Testis (tissue), 5 donors: ENCODE measurements at places on chromosomes 16 and 17. TPM values are rescaled to one million over a fixed set of nuclear protein-coding genes. Genes with fewer than 3 reads are reported as not detected.
A peak's percentile ranks its signal among the peaks of the same experiment; 100 is the strongest.

- no peak within 1 kb of the TSS for H3K4me3 ChIP-seq
- H3K36me3 ChIP-seq, result no peaks in the 10 kb centered on the region
- DNase-seq, result no peak
- no peak within 1 kb of the TSS for H3K27ac ChIP-seq
Measured at GRCh38 chr16:71526111-71526631, at the start of gene CHST4. Gene CHST4, plus strand, starts transcription at chr16:71526426. Its CDS starts 10,252 bp downstream, at chr16:71536678.

- no peaks in the 10 kb centered on the region for H3K27me3 ChIP-seq
- no peaks in the 10 kb centered on the region for H3K36me3 ChIP-seq
- H3K4me3 ChIP-seq, result no peak overlapping the region
- no peak for DNase-seq
- no peak overlapping the region for H3K27ac ChIP-seq
Measured at GRCh38 chr17:4576161-4576558, 8.2 kb upstream of the SMTNL2 start.

GRCh38 chr17:28550858-28551257 lies 1.6 kb downstream of the UNC119 start:
- H3K27me3 ChIP-seq, result no peaks in the 10 kb centered on the region
- H3K4me1 ChIP-seq, result peaks cover 17% of the 10 kb centered on the region
- H3K27ac ChIP-seq, result no peak overlapping the region
- H3K4me3 ChIP-seq, result no peak overlapping the region
- DNase-seq, result no peak

DNA sequence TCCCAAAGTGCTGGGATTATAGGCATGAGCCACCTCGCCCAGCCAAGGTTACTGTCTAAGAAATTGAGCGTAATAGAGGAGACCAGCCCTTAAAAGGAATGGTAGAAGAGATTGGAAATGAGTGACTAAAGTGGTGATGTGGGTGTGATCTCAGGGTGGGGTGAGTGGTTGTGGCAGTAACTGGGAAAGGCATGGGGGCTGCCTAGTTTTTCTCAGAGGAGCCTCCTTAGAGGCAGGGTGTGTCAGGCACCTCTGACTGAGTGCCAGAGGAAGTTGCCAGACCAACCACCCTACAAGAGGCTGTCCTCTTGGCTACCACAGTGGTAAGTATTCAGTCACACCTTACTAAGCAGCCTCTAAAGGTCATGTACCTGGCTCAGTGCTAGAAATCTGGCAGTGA lies 8.9 kb downstream of the DUS2 start:
- H3K27ac ChIP-seq, result no peak overlapping the region
- no peaks in the 10 kb centered on the region for H3K36me3 ChIP-seq
- no peak for DNase-seq
- H3K27me3 ChIP-seq, result no peaks in the 10 kb centered on the region
- no peak overlapping the region for H3K4me3 ChIP-seq
- no peaks in the 10 kb centered on the region for H3K4me1 ChIP-seq

DNA sequence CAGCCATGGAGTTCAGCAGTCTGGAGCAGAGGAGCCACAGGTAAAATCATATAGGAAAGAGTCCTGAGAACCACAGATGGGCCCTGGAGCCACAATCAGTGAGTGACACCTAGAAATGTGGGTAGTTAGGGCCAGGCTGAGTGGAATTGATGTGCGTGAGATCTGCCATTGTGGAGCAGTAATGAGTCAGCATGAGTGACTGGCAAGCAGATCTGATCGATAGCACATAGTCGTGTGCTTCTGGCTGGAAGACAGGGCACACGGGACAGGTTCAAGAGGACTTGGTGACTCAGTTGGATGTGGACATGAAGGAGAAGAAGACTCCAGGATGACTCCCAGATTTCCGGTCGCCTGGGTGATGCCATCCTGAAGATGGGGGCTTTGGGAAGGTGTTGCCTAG lies 12.3 kb downstream of the ADORA2B start:
- H3K4me3 ChIP-seq, result no peak overlapping the region
- DNase-seq, result no peak
- H3K36me3 ChIP-seq, result no peaks in the 10 kb centered on the region
- H3K4me1 ChIP-seq, result no peaks in the 10 kb centered on the region
- H3K27ac ChIP-seq, result no peak overlapping the region

- no peak overlapping the region for H3K4me3 ChIP-seq
- no peaks in the 10 kb centered on the region for H3K27me3 ChIP-seq
- H3K36me3 ChIP-seq, result no peaks in the 10 kb centered on the region
- peaks cover 4% of the 10 kb centered on the region for H3K4me1 ChIP-seq
Measured at GRCh38 chr17:77613627-77614026, 344.9 kb upstream of the TNRC6C start.

GRCh38 chr17:46082257-46082656 lies 83.2 kb downstream of the STH start:
- no peaks in the 10 kb centered on the region for H3K4me1 ChIP-seq
- DNase-seq, result no peak
- no peak overlapping the region for H3K4me3 ChIP-seq

DNA sequence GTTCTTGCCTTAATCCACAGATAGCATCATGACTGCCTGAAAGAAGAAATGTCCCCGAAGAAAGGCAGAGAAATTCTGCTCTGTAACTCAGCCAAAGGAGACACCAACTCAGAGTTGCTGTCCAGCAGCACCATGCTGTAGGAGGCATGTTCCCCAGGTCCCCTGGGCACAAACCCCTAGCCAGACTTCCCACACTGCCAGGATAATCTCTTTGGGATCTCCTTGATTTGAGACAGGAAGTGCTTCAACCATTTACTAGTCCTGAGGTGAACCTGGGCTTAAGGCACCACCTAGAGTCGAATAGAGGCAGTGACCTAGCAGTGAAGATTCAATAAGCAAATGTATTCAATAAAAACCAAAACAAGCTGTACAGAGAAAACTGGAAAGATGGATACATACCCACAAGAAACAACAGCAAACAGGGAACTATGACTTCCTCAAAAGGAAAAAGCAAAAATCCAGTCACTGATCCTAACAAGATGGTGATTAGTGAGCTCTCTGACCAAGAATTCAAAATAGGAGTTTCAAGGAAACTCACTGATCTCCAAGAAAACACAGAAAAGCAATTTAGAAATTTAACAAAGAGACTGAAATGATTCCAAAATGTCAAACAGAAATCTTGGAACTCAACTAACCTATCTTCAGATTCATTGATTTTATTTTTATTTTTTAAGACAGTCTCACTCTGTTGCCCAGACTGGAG lies 5.7 kb downstream of the OR4D2 start:
- no peaks in the 10 kb centered on the region for H3K27me3 ChIP-seq
- H3K4me1 ChIP-seq, result no peaks in the 10 kb centered on the region
- DNase-seq, result no peak
- no peak overlapping the region for H3K27ac ChIP-seq

- peak overlapping the region; percentile 83 for H3K27ac ChIP-seq
- peaks cover 26% of the 10 kb centered on the region for H3K4me1 ChIP-seq
- H3K27me3 ChIP-seq, result no peaks in the 10 kb centered on the region
- DNase-seq, result no peak
- no peaks in the 10 kb centered on the region for H3K36me3 ChIP-seq
- H3K4me3 ChIP-seq, result no peak overlapping the region
Measured at GRCh38 chr17:45091778-45092425, 30.8 kb downstream of the NMT1 start.

GRCh38 chr17:2690165-2691068 lies 21.1 kb downstream of the CLUH start:
- no peak overlapping the region for H3K27ac ChIP-seq
- peak; percentile 16 for DNase-seq
- no peak overlapping the region for H3K4me3 ChIP-seq
- H3K4me1 ChIP-seq, result peaks cover 13% of the 10 kb centered on the region

GRCh38 chr17:78707016-78707415 lies 75.1 kb downstream of the CYTH1 start:
- no peaks in the 10 kb centered on the region for H3K27me3 ChIP-seq
- no peak overlapping the region for H3K4me3 ChIP-seq
- no peak overlapping the region for H3K27ac ChIP-seq
- peaks cover 4% of the 10 kb centered on the region for H3K4me1 ChIP-seq
- no peaks in the 10 kb centered on the region for H3K36me3 ChIP-seq

DNA sequence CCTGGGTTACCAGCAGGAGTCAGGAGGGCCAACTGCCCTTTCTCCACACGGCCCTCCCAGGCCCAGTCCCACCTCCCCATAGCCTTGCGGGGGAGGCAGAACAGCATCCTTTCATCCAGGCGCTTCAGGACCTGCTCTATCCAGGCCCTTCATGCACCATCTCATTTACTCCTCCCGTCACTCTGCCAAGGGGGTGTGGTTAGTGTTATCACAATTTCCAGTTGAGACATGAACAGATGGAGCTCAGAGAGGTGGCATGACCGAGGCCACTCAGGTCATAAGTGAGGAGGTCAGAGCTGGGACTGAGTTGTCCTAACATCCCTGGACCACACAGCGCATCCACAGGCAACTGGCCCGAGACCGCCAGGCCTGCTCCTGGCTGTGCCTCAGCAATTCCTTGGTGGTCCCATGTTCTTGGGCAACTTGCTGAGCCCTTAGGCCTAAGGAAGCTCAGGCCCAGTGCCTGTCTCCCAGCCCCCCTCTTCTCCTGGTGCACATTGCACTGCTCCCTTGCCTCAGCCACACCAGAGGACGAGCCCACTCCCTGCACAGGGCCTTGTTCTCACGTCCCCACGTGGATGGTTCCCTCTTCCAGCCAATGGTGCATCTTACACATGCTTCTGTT lies 23.8 kb downstream of the C17orf100 start:
- no peaks in the 10 kb centered on the region for H3K36me3 ChIP-seq
- H3K4me1 ChIP-seq, result no peaks in the 10 kb centered on the region
- H3K4me3 ChIP-seq, result no peak overlapping the region
- H3K27me3 ChIP-seq, result no peaks in the 10 kb centered on the region

DNA sequence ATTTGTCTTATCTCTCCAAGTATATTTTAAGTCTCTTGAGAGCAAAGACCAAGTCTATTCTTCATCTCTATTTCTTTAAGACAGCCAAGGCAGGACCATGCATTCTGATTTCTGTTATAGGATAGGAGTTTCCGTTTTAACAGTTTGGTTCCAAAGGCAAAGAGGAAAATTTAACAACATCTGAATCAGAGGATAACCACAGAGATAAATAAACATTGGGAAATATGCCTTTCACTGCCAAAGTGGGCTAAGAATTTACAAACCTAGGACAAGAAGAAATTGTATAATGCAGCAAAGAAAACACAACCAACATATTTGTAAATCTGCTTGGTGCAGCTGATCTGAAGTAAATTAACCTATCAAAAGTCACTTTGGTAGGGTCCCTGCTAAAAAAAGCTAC lies 37.7 kb downstream of the USP32 start:
- no peaks in the 10 kb centered on the region for H3K36me3 ChIP-seq
- no peaks in the 10 kb centered on the region for H3K27me3 ChIP-seq
- H3K4me1 ChIP-seq, result no peaks in the 10 kb centered on the region
- H3K27ac ChIP-seq, result no peak overlapping the region
- no peak for DNase-seq
- H3K4me3 ChIP-seq, result no peak overlapping the region

DNA sequence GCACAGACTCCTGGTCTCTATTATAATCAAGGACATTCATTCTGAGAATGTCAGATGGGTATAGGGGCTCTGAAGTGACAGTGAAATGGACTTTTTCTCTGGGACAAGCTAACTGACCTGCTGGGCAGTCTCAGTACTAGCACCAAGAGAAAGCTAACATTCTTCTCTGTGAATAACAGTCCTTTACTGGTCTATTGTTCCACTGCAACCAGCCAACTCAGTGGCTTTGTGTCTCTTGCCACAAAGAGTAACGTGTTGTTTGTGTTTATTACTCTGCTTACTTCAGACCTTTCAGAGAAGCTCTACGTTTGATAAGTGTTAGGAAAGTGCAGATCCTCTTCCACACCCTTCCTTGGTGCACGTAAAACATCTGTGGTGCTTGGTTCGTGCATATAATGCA lies 61.5 kb upstream of the BCAR1 start:
- no peaks in the 10 kb centered on the region for H3K27me3 ChIP-seq
- peaks cover 12% of the 10 kb centered on the region for H3K4me1 ChIP-seq
- no peak overlapping the region for H3K27ac ChIP-seq
- no peaks in the 10 kb centered on the region for H3K36me3 ChIP-seq
- no peak overlapping the region for H3K4me3 ChIP-seq
- no peak for DNase-seq

GRCh38 chr17:57911834-57912673 lies 43.2 kb downstream of the CUEDC1 start:
- peaks cover 11% of the 10 kb centered on the region for H3K4me1 ChIP-seq
- H3K36me3 ChIP-seq, result no peaks in the 10 kb centered on the region
- no peak overlapping the region for H3K4me3 ChIP-seq
- no peak overlapping the region for H3K27ac ChIP-seq

GRCh38 chr16:14475370-14476139 lies 154.5 kb downstream of the PARN start:
- no peaks in the 10 kb centered on the region for H3K4me1 ChIP-seq
- DNase-seq, result no peak
- H3K4me3 ChIP-seq, result no peak overlapping the region
- H3K36me3 ChIP-seq, result no peaks in the 10 kb centered on the region
- no peaks in the 10 kb centered on the region for H3K27me3 ChIP-seq
- no peak overlapping the region for H3K27ac ChIP-seq

DNA sequence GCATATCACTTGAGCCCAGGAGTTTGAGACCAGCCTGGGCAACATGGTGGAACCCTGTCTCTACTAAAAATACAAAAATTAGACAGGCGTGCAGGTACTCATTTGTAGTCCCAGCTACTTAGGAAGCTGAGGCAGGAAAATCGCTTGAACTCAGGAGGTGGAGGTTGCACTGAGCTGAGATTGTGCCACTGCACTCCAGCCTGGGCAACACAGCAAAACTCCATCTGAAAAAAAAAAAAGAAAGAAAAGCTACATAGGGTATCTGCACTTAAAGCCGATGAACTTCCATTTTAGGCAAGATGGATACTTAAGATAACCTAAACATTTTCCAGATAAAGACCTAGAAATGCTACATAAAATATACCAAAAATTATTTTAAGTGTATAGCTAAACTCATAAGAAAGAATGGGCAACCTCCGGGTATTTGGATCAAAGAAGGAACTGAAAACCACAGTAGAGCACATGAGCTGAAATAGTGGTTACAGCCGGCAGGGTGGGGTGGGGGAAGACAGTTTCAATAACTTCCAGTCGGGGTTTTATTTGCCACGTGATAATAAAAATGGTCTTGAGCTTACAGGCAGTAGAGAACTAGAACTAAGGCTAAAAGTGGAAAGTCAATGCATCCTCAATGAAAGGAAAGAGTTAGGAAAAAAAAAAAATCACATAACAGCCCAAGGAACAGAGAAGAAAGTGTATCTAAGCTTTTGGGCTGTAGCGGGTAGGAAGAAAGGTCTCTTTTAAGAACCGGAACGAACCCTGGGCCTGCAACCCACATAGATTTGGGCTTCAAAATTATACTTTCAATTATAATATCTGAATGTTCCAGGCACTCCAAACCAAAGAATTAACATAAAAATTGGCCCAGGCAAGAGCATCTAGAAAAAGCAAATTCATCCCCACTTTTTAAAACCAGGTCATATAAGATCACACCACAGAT lies 53.1 kb downstream of the CFDP1 start:
- H3K27ac ChIP-seq, result no peak overlapping the region
- H3K4me1 ChIP-seq, result peaks cover 7% of the 10 kb centered on the region
- H3K36me3 ChIP-seq, result no peaks in the 10 kb centered on the region
- H3K4me3 ChIP-seq, result no peak overlapping the region

Gene MT3
- total RNA-seq, result not detected

Gene HSD11B2
- total RNA-seq, result 7.7 TPM

Gene SPN
- total RNA-seq, result 0.74 TPM

Gene TBC1D3K
- not detected for total RNA-seq

Gene DDX5
- 557 TPM for total RNA-seq

Gene COL1A1
- 32.5 TPM for total RNA-seq

Gene TEKT3
- 30.7 TPM for total RNA-seq

Gene GNGT2
- 0.68 TPM for total RNA-seq

Gene HIGD1B
- total RNA-seq, result not detected
